ENCODE measurements at places on chromosomes 4 and X. TPM values are rescaled to one million over a fixed set of nuclear protein-coding genes. Genes with fewer than 3 reads are reported as not detected.

DNA sequence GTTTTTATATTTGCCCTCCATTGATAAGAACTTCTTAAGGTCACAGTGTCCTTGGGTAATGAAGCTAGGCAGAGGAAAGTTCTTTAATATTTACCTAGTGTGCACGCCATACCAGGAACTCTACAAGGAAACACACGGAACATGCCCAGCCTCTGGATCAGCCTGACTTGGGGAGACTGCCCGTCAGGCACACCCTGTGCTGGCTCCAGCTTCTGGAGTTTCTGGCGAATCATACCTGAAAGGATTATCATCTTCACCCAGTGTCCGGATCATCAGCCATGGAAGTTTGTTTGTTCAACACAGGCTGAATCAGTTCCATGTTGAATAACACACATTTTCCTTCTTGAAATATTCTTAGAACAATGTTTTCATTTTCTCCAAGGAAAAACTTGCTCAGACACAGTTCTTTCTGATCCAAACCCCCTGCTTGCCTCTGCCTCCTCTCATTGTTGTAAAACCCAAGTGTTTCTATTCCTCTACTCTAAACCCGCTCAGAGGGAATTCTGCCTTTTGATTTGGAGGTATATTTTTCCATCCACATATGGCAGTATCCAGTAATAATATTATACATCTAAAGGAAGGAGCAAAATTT, 176.7 kb downstream of the SHROOM3 start:
- H3K4me3 ChIP-seq, result no peak overlapping the region
- H3K36me3 ChIP-seq, result no peaks in the 10 kb centered on the region
- H3K27me3 ChIP-seq, result peaks cover 39% of the 10 kb centered on the region
- no peak for DNase-seq
- peaks cover 6% of the 10 kb centered on the region for H3K4me1 ChIP-seq
- no peak overlapping the region for H3K27ac ChIP-seq

GRCh38 chr4:18033111-18034085, 11.8 kb upstream of the LCORL start:
- H3K27me3 ChIP-seq, result peaks cover 51% of the 10 kb centered on the region
- no peak overlapping the region for H3K4me3 ChIP-seq
- H3K4me1 ChIP-seq, result no peaks in the 10 kb centered on the region
- H3K27ac ChIP-seq, result no peak overlapping the region
- no peaks in the 10 kb centered on the region for H3K36me3 ChIP-seq
- DNase-seq, result no peak

GRCh38 chr4:184100297-184100885, 117.3 kb downstream of the ENPP6 start:
- no peak overlapping the region for H3K4me3 ChIP-seq
- no peak for DNase-seq
- no peaks in the 10 kb centered on the region for H3K36me3 ChIP-seq
- H3K27me3 ChIP-seq, result peaks cover 19% of the 10 kb centered on the region
- no peak overlapping the region for H3K27ac ChIP-seq

DNA sequence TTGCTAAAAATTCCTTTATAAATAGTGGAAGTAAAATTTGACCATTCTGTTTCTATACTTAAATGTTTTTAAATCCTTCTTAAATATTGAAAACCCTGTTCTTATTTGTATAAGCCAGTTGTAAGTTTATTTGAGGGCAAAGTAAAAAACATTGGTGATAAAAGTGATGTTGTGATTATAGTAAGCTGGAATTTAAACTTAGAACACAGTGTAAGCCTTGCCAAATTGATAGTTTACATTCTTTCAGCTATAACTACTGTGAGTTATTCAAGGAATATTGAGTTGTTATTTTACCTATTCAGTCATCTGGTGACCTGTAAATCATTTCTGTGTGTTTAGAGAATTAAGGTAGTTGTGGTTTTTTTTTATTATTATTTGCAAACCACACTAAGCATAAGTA, 9.6 kb downstream of the YY2 start:
- no peak overlapping the region for H3K4me3 ChIP-seq
- DNase-seq, result no peak
- peaks cover 2% of the 10 kb centered on the region for H3K36me3 ChIP-seq
- peaks cover 4% of the 10 kb centered on the region for H3K4me1 ChIP-seq
- H3K27ac ChIP-seq, result no peak overlapping the region

GRCh38 chr4:168837922-168838321, 172.1 kb downstream of the CBR4 start:
- peaks cover 47% of the 10 kb centered on the region for H3K27me3 ChIP-seq
- no peak overlapping the region for H3K4me3 ChIP-seq
- H3K27ac ChIP-seq, result no peak overlapping the region
- peaks cover 35% of the 10 kb centered on the region for H3K4me1 ChIP-seq

DNA sequence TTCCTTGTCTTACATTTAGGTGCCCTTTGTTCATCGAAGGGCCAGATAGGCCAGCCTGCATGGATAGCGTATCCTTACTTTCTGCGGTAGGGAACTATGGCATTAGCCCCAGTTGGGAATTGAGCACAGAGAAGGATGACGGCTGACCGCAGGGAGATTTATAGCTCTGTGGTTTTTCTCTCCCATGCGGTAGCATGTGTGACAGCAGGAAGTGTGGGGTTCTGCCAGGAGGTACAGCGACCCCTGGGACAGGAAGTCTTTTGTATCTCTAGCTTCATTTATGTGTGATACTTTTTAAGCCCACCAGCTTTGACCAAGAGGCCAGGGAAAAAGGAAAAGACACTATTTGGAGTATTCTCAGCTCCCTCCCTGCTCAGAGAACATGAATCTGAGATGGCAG, 33.1 kb downstream of the GAB3 start:
- H3K27ac ChIP-seq, result peak overlapping the region; percentile 97
- H3K4me1 ChIP-seq, result peaks cover 86% of the 10 kb centered on the region

DNA sequence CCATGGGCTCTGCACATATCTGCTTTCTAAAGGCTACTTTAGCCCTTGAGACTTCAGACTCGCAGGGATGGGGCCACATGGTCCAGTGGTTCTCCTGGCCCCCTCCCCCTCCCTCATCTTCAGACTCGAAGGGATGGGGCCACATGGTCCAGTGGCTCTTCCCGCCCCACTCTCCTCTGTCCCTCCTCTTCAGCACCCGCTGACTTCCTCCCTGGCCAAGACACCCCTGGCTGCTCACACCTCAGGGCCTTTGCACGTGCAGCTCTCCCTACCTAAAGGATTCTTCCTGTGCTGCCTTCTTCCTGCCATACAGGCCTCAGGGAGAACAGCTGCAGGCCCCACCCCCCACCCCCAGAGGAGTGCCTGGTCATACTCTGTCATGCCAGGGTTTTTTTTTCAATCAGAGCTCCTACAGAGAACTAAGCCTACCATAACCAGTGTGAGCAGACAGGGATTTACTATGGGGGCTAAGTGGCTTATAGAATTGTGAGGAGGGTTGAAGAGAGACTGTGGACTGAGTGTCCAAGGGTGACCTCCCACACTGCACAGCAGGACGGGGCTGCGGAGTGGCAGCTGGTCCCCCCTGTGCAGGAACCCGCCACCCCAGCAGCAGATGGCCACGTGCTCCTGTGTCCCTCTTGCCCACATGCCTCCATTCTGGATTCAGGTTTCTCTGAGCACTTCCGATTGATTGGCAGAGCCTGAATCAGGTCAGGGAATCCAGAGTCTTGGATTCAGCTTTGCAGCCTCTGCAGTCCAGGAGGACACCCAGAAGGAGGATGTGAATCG, 6.1 kb upstream of the SPON2 start:
- H3K27ac ChIP-seq, result peak overlapping the region; percentile 20
- peaks cover 45% of the 10 kb centered on the region for H3K4me1 ChIP-seq
- peaks cover 8% of the 10 kb centered on the region for H3K27me3 ChIP-seq
- no peak for DNase-seq

GRCh38 chr4:133668061-133668851, 519.2 kb downstream of the PCDH10 start:
- no peak for DNase-seq
- no peak overlapping the region for H3K27ac ChIP-seq
- no peaks in the 10 kb centered on the region for H3K4me1 ChIP-seq
- no peaks in the 10 kb centered on the region for H3K27me3 ChIP-seq
- no peaks in the 10 kb centered on the region for H3K36me3 ChIP-seq

- H3K4me1 ChIP-seq, result peaks cover 16% of the 10 kb centered on the region
- H3K27ac ChIP-seq, result peak overlapping the region; percentile 89
- H3K27me3 ChIP-seq, result no peaks in the 10 kb centered on the region
- peak overlapping the region; percentile 96 for H3K4me3 ChIP-seq
These were observed 409 bp downstream of the UGDH start for GRCh38 chr4:39526765-39527295.

DNA sequence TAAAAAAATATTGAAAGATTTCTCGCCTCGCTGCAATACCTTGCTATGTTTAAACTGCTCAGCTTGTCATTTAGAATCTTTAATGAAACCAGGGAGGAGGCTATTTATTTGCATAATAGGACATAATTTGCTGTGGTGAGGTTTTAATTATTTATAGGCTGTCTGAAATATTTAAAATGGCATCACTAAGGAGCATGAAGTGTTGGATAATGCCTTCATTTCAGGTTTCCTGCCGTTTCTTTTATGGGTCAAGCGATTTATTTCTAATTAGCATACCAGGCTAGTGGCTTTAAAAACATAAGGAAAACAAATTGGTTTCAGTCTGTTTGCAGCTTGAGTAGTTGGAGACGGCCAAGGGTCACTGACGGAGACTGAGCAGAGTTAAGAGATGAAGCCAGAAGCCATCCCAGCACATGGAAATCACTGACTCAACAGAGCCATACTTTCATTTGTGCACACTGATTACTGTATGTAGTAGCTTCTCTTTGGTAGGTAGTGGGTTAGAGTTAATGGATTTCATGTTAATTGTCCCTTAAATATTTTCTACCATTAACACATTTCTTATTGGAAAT, 1962.4 kb upstream of the TENM3 start:
- H3K27ac ChIP-seq, result no peak overlapping the region
- H3K27me3 ChIP-seq, result no peaks in the 10 kb centered on the region
- H3K4me1 ChIP-seq, result no peaks in the 10 kb centered on the region
- no peak for DNase-seq

DNA sequence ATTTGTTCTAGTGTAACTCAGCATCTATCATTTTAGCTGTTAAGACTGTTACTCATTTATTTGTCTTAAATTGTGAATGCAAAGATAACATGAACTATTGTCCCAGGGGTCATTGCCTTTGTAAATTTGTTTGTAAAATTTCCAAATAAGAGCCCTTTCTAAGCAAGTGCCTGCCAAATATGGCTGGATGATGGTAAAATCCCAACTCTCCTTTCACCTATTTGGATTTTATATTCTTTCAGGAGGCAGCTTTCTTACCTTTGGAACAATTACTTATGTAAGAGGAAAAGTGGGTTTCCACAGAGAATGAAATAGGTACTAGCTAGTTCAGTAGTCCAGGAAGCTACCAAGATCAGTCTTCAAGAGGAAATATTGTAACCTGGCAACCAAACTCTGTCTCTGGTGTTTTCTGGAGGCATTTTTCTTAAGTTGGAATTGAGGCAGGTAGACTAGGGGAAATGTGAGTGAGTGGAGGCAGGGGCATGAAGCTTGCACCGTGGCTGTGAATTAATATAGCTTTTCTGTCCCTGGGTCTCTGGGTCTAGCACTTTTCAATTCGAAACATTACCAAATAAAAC, 363.0 kb upstream of the ZCCHC13 start:
- no peaks in the 10 kb centered on the region for H3K27me3 ChIP-seq
- peaks cover 9% of the 10 kb centered on the region for H3K4me1 ChIP-seq
- H3K4me3 ChIP-seq, result no peak overlapping the region
- no peak for DNase-seq
- no peak overlapping the region for H3K27ac ChIP-seq

DNA sequence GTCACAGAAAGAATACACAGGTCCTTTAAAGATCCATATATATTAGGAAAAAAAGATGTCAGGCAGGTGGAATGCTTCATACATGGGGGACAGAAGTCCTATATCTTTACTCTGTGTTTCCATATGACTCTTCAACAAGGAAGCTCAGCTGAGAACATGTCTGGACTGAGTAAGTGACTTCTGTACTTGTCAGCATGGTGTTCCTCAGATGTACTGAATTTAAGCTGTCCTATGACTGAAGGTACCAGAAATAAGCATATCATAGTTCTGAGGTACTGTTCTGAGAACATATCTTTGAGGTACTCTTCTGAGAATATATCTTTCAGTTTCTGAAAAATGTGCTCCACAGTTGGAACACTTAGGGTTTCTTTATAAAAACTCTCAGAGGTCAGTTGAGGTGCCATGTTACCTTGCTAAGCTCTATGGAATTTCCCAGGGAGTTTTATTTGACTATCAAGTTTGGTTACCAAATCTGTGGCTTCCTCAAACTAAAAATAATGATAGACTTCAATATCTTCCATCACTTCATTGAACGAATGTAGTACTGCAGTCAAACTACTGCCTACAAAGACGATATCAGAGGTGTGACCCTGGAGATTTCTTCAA, 597.2 kb upstream of the GNPDA2 start:
- no peaks in the 10 kb centered on the region for H3K36me3 ChIP-seq
- H3K27me3 ChIP-seq, result no peaks in the 10 kb centered on the region
- no peak overlapping the region for H3K4me3 ChIP-seq
- no peak overlapping the region for H3K27ac ChIP-seq

- H3K27ac ChIP-seq, result no peak overlapping the region
- peaks cover 13% of the 10 kb centered on the region for H3K36me3 ChIP-seq
- no peak overlapping the region for H3K4me3 ChIP-seq
- no peaks in the 10 kb centered on the region for H3K27me3 ChIP-seq
- DNase-seq, result no peak
These were observed 36.3 kb downstream of the ATRX start for GRCh38 chrX:77749695-77750094.

GRCh38 chr4:10639664-10640063, 44.9 kb downstream of the CLNK start:
- DNase-seq, result no peak
- H3K27me3 ChIP-seq, result no peaks in the 10 kb centered on the region
- H3K27ac ChIP-seq, result no peak overlapping the region
- H3K36me3 ChIP-seq, result no peaks in the 10 kb centered on the region

GRCh38 chrX:123223859-123224258, 39.8 kb downstream of the GRIA3 start:
- no peak for DNase-seq
- H3K36me3 ChIP-seq, result no peaks in the 10 kb centered on the region
- H3K4me1 ChIP-seq, result no peaks in the 10 kb centered on the region
- no peak overlapping the region for H3K4me3 ChIP-seq
- no peaks in the 10 kb centered on the region for H3K27me3 ChIP-seq

- H3K27ac ChIP-seq, result no peak overlapping the region
- H3K4me1 ChIP-seq, result peaks cover 2% of the 10 kb centered on the region
- no peak overlapping the region for H3K4me3 ChIP-seq
- H3K27me3 ChIP-seq, result peaks cover 6% of the 10 kb centered on the region
- no peak for DNase-seq
- H3K36me3 ChIP-seq, result no peaks in the 10 kb centered on the region
These were observed 90.9 kb downstream of the SH3RF1 start for GRCh38 chr4:169179609-169180521.

DNA sequence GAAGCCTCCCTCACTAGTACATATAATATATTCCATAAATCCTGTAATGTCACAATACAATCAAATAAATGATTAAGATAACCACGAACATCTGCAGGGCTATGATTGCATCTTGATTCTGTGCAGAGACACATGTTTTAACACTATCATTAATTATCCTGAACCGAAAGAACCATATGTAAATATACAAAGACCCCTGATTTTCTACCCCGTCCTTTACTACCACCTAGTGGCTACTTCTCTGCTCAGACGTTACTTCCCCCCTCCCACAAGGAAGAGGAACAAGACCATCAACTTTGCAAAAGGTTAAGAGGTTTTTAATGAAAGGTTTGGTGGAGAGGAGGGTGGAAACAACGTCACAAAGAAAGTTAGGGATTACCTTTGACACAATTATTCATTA, 134.0 kb downstream of the COL4A6 start:
- DNase-seq, result no peak
- no peaks in the 10 kb centered on the region for H3K27me3 ChIP-seq
- H3K4me3 ChIP-seq, result no peak overlapping the region
- no peak overlapping the region for H3K27ac ChIP-seq
- no peaks in the 10 kb centered on the region for H3K4me1 ChIP-seq

PAGE1 gene
- total RNA-seq, result not detected

HTN1 gene
- not detected for total RNA-seq

PCDH7 gene
- total RNA-seq, result not detected

TIMP1 gene
- 14.5 TPM for total RNA-seq

NSD2 gene
- total RNA-seq, result 263 TPM

RNF128 gene
- total RNA-seq, result not detected

GIMD1 gene
- total RNA-seq, result not detected
